ENCODE measurements at places on chromosomes 7 and 10.

DNA sequence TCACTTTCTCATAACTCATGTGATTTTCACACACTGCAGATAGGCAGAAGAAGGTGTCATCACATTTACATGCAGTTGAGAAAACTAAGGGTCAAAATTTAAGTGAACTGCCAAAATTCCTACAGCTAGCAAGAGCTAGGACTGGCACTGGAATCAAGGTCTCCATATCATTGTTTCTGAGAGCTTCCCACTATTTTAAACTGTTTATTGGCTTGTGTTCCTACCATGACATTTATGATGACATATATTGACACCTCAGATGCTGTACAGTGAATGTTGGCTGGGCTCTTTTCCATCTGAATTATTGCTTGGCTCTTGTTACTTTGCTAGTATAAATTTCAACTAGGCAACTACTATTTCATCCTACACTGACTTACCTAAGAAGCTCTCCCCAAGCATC lies 2.0 kb downstream of the THSD7A start:
- no peak for DNase-seq

GRCh38 chr7:43430411-43430810 lies 152.5 kb upstream of the STK17A start:
- DNase-seq = no peak

GRCh38 chr7:112505495-112505894 lies 24.7 kb downstream of the LSMEM1 start:
- DNase-seq = no peak

- DNase-seq = no peak
These were observed 24.3 kb downstream of the PRLHR start for GRCh38 chr10:118571123-118571522.

DNA sequence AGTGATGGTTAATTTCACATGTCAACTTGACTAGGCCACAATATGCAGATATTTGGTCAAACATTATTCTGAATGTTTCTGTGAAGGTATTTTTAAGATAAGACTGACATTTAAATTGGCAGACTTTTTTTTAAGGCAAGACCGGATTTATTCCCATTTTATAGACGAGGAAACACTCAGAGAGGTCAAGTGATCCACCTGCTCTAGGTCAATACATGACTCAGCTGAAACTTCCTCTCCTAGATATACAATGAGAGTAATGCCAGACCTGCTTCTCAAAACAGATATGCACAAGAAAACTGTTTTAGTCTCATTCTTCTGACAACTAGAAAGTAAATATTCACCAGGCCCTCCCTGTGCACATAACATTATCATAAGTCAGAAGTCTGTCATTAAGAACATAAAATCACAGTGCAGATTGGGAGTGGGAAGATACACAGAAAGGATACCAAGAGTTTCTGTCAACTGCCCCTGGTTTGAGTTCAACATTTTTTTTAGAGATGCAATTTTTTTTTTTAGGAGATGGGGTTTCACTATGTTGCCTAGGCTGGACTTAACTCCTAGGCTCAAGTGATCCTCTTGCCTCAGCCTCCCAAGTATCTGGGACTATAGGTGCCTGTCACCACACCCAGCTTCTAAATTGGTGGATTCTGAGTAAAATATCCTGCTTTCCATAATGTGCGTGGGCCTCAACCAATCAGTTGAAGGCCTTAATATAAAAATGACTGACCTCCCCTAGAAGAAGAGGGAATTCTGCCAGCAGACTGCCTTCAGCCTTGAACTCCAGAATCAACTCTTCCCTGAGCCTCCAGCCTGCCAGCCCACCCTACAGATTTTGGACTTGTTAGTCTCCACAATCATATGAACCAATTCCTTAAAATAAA lies 121.4 kb downstream of the ZFAND4 start:
- no peak for DNase-seq

- DNase-seq = no peak
These were observed 237.3 kb downstream of the PTPRN2 start for GRCh38 chr7:158350166-158350900.

DNA sequence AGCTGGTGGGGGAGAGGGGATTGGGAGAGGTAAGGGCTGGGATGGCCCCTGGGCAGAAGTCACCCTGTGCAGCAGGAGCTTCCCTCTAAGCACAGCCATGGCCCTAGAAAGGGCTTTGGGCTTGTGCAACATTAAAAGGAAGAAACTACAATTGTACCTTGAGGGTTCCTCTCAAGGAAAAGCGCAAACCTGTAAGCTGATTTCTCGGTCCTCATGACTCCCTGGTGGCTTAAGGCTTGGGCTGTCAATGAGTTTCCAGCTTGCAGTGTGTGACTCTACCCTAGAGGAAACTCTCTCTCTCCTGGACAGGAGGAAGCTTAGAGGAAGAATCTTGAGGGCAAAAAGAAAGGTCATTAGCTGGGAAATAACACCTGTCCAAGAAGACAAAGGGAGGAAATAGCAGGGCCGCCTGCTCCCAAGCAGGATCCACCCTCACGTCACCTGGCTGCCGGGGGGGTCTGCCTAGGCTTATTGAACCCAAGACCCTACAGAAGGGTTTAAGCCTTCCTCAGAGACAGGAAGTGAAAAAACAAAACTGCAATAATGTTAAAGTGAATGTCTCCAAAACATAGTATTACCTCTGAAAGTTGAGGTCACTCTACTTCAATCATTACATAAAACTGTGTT lies 112.5 kb downstream of the WDR11 start:
- DNase-seq = no peak

GRCh38 chr10:105071980-105072379 lies 430.9 kb downstream of the SORCS3 start:
- DNase-seq = no peak

DNA sequence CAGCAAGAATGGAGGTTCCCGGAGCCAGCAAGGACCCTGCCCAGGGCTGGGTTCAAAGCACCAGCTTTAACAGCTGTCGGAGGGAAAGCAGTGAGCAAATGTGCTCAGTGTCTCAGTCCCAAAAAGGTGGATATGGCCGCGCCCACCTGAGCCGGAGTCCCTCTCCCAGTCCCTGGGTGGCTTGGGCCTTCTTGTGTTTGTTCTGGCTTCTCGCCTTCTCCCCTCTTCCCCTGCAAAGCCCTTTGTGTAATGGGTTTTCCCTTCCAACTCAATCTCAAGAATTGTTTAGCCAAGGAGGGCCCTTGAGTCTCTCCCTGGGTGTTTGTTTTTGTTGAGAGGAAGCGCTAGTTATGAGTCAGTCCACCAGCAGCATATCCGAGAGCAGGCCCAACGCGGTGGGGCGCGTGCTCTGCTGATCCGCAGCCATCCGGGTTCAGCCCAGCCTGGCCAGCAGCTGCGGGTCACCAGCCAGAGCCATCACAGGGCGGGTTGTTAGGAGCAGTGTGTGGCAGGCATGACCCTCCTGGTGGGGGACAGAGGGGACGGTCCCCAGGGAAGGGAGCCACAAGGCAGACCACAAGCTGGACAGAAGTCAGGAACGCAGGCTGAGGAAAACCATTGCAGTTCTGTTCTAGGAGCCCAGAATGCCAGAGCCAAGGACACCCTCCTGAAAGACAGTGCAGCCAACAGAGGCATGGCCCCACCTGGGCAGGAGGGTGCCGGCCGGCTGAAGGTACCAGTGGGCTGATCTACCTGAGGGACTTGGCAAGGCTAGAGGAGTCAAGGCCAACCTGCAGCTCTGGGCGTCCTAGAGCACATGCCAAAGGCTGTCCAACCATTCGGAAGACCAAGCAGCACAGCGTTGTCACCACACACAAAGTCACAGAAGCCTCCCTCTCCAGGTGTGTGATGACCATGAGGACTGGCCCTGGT lies 21.3 kb downstream of the CALML3 start:
- no peak for DNase-seq

- DNase-seq = no peak
These were observed 78.2 kb downstream of the FGFR2 start for GRCh38 chr10:121519901-121520493.

Measured in stimulated activated CD4-positive, alpha-beta T cell treated with anti-CD3 and anti-CD28 coated beads, Interleukin-1b, Interleukin-23, amount 100 ng/mL, for 24 hours (primary cell).